ENCODE measurements at places on chromosomes 4 and X.
A peak's percentile ranks its signal among the peaks of the same experiment; 100 is the strongest.

GRCh38 chrX:116317409-116317808 is 119.0 kb upstream of the SLC6A14 start:
- DNase-seq = no peak

GRCh38 chr4:101114936-101115372 is 232.4 kb downstream of the PPP3CA start:
- peak; percentile 19 for DNase-seq

DNA sequence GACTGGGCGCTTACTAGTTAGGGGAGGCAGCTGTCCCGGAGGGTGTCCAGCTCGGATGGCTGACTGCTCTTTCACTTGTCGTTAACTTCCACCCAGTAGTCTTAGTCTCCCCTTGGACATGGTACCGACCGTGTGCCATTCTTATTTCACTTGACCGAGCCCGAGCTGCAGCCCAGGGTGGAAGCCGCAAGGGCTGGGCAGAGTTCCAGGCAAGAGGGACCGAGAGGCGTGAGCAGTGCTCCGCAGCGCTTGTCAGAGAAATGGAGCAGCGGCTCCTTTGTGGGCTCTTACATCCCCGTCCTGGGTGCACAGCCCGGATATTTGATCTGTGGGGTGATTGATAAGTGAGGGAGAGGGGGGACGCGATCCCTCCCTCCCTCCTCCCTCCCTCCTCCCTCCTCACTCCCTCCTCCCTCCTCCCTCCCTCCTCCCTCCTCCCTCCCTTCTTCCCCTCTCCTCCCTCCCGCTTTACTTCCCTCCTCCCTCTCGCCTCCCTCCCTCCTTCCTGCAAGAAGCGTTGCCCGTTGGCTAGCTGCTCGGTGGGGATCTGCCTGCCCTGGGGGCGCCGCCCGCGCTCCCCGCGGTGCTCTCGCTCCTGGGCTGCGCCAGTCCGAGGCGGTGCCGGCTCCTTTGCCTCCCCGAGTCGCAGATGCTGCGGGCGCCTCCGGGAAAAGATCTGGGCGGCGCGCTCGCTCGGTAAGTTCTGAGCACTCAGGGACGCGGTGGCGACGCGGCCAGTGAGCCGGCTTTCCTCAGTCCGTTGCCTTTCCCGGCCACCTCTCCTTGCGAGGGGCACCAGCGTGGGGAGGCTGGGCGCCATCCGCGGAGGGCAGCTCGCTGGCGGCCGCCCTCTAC is at the start of gene SLITRK2:
Gene SLITRK2, plus strand, starts transcription at position 499 of the 855 bp plus-strand sequence. CDS start 4,597 bp downstream, outside the sequence.
- peak; percentile 47 for DNase-seq

- DNase-seq = no peak
Observed at GRCh38 chrX:113906168-113906567, 677.7 kb upstream of the HTR2C start.

GRCh38 chr4:89914609-89915550 is 20.2 kb downstream of the MMRN1 start:
- DNase-seq = no peak

DNA sequence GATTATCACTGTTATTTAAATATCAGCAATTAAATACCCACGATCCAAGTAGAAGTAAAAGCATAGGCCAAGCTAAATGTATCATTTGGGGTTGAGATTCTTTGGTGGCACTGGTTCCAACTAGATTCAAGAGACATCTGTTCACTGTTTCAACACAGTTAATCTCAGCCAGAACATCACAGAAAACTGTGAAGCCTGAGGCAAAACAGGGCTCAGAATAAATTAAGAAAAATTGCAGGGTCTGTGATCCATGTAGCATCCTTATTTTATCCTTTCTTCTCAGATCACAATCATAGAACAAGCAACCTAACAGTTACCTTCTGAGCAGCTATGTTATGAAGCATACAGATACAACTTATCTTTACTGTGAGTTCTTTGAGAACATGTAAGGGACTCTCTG is 23.7 kb downstream of the YTHDC1 start:
- DNase-seq = no peak

DNA sequence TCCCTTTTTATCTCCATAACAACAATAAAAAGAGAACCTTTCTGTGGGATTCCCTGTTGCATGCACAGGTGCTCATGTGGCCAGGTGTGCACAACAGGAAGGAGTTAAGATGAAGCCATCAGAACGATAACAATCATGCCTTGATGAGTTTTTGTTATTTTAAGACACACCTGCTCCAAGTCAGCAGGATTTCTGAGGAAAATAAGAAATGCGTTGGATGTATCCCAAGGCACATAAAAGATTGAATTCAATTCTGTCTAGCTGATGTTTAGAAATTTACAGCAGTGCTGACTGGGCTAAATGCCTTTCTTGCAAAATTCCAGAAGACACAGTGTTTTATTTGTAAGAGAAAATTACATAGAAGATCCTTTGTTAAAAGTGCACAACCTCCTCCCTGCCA is 1678.2 kb downstream of the ARAP2 start:
- no peak for DNase-seq
